Mesothelial cell of epicardium (in vitro differentiated cells): ENCODE measurements at places on chromosomes 12 and 14. TPM values are rescaled to one million over a fixed set of nuclear protein-coding genes. Genes with fewer than 3 reads are reported as not detected.

DNA sequence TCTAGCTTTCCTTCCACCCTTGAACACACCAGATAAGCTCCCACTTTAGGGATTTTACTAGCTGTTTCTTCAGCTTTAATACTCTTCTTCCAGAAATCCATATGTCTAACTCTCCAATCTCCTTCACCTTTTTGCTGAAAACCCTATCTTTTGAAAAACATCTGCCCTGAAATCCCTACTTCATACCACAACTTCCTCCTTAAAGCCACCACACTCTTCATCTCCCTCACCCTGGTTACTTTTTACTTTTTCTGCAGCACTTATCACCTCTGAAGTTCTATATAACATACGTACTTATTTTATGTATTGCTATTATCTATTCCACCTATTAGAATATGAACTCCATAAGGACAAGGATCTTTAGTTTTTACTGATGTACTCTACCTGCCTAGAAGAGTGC is 28.6 kb upstream of the PTPRQ start:
- DNase-seq, result no peak
- H3K27me3 ChIP-seq, result peaks cover 3% of the 10 kb centered on the region
- peaks cover 37% of the 10 kb centered on the region for H3K4me1 ChIP-seq
- no peak overlapping the region for H3K27ac ChIP-seq
- H3K36me3 ChIP-seq, result no peaks in the 10 kb centered on the region

ALKBH2 gene
- 37.3 to 39.6 TPM (median 37.4 TPM) in 3 replicates for total RNA-seq

LRP1-AS gene
- total RNA-seq, result not detected in 3 replicates

INSM2 gene
- not detected in 3 replicates for total RNA-seq

- peaks cover 5% of the 10 kb centered on the region for H3K4me1 ChIP-seq
- DNase-seq, result no peak
- no peaks in the 10 kb centered on the region for H3K36me3 ChIP-seq
- peaks cover 12% of the 10 kb centered on the region for H3K27me3 ChIP-seq
Measured at GRCh38 chr14:97414718-97415098, 617.5 kb downstream of the VRK1 start.

WSCD2 gene
- total RNA-seq, result 0.13 to 0.32 TPM in 2 of 3 replicates, not detected in the other

EIF2S1 gene
- 52.6 to 55.4 TPM (median 54.7 TPM) in 3 replicates for total RNA-seq

DNA sequence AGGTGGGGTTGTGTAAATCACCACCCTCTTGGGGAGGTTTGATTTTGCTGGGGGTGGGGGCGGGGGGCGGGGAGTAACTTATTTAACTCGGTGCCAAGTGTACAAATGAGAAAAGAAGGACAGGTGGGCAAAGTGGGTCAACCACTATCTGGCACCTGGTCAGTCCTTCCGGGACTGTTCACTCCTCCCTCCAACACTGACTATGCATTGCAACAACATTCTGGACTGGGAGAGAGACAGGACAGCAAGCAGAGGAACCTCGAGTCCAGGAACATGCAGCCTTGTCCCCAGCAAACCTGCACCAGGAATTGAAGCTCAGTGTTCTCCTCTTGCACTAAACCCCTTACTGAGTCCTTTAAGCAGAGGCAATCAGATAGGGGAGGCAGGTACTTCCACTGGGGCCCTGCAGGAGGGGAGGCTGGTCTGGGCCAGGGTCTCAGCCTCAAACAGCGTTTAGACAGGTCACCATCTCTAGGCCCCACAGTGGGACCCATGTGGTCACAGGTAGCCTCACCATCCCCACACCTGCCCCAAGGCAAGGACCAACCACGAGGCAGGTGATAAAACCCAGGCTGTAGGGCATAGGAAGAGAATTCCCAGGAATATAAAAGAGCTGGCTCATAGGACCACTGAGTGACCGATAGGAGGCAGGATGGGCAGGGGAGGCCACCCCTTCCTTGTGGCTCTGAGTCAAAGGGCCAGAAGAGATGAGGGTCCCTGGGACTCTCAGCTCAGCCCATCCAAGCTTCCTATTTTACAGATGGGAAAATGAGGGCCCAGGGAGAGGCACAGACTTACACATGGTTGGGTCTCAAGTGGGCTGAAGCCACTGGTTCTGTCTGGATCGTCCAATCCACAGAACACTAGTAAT is 9.8 kb downstream of the CCDC85C start:
- H3K27ac ChIP-seq, result peak overlapping the region; percentile 9
- H3K4me1 ChIP-seq, result peaks cover 47% of the 10 kb centered on the region
- no peaks in the 10 kb centered on the region for H3K27me3 ChIP-seq
- H3K4me3 ChIP-seq, result no peak overlapping the region

FOXG1 gene
- total RNA-seq, result not detected in 3 replicates

- no peaks in the 10 kb centered on the region for H3K36me3 ChIP-seq
- H3K27ac ChIP-seq, result no peak overlapping the region
- H3K27me3 ChIP-seq, result no peaks in the 10 kb centered on the region
- peaks cover 9% of the 10 kb centered on the region for H3K4me1 ChIP-seq
Measured at GRCh38 chr12:65667932-65668331, 156.4 kb upstream of the HMGA2 start.

- H3K27ac ChIP-seq, result peak overlapping the region; percentile 73
- no peak overlapping the region for H3K4me3 ChIP-seq
- H3K4me1 ChIP-seq, result peaks cover 22% of the 10 kb centered on the region
- DNase-seq, result no peak
Measured at GRCh38 chr12:31245822-31246469, 80.0 kb downstream of the SINHCAF start.

TAMALIN gene
- 20.3 to 24.3 TPM (median 22.0 TPM) in 3 replicates for total RNA-seq

PRB2 gene
- not detected in 3 replicates for total RNA-seq

- no peaks in the 10 kb centered on the region for H3K4me1 ChIP-seq
- H3K4me3 ChIP-seq, result no peak overlapping the region
- H3K36me3 ChIP-seq, result no peaks in the 10 kb centered on the region
- DNase-seq, result no peak
- H3K27me3 ChIP-seq, result peaks cover 9% of the 10 kb centered on the region
Measured at GRCh38 chr12:100698518-100698917, 96.1 kb upstream of the ANO4 start.

- no peaks in the 10 kb centered on the region for H3K36me3 ChIP-seq
- no peak for DNase-seq
- H3K27me3 ChIP-seq, result peaks cover 10% of the 10 kb centered on the region
- no peak overlapping the region for H3K27ac ChIP-seq
Measured at GRCh38 chr12:23014749-23015148, 389.8 kb downstream of the ETNK1 start.

DNA sequence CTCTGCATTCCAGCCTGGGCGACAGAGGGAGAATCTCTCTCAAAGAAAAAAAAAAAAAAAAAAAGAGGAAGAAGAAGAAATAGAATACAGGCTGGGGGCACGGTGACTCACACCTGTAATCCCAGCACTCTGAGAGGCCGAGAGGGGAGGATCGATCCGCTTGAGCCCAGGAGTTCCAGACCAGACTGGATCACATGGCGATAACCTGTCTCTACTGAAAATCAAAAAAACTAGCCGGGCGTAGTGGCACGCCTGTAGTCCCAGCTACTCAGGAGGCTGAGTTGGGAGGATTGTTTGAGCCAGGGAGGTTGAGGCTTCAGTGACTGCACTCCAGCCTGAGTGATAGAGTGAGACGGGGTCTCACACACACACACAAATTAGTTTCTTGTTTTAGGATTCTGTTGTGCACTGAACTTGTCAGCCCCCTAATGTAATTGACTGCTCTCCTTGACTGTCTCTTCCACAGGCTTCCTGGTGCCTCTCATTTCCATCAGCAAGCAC is 963 bp upstream of the TINF2 start:
- H3K27ac ChIP-seq, result peak overlapping the region; percentile 100
- H3K27me3 ChIP-seq, result no peaks in the 10 kb centered on the region
- H3K4me1 ChIP-seq, result peaks cover 26% of the 10 kb centered on the region
- H3K4me3 ChIP-seq, result peak overlapping the region; percentile 93
- peaks cover 7% of the 10 kb centered on the region for H3K36me3 ChIP-seq

DNA sequence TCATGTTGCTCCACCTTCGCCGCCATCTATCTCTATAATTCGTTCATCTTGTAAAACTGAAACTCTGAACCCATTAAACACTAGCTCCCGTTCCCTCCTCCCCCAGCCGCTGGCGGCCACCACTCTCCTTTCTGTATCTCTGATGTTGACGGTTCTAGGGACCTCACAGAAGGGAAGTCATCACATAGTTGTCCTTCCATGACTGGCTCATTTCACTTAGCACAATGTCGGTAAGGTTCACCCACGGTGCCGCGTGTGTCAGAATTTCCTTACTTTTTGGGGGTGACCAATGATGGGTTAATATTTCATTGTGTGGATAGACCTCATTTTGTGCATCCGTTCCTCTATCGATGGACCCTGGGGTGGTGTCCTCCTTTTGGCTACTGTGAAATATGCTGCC is 2.0 kb upstream of the CACNA2D4 start:
- no peak overlapping the region for H3K4me3 ChIP-seq
- no peak overlapping the region for H3K27ac ChIP-seq
- H3K36me3 ChIP-seq, result no peaks in the 10 kb centered on the region
- H3K4me1 ChIP-seq, result peaks cover 14% of the 10 kb centered on the region
- no peak for DNase-seq
- no peaks in the 10 kb centered on the region for H3K27me3 ChIP-seq

GRCh38 chr12:80698256-80698655 is 9.2 kb upstream of the MYF6 start:
- DNase-seq, result no peak
- peaks cover 11% of the 10 kb centered on the region for H3K4me1 ChIP-seq
- no peak overlapping the region for H3K27ac ChIP-seq
- H3K27me3 ChIP-seq, result peaks cover 12% of the 10 kb centered on the region
- no peak overlapping the region for H3K4me3 ChIP-seq
- no peaks in the 10 kb centered on the region for H3K36me3 ChIP-seq

DNA sequence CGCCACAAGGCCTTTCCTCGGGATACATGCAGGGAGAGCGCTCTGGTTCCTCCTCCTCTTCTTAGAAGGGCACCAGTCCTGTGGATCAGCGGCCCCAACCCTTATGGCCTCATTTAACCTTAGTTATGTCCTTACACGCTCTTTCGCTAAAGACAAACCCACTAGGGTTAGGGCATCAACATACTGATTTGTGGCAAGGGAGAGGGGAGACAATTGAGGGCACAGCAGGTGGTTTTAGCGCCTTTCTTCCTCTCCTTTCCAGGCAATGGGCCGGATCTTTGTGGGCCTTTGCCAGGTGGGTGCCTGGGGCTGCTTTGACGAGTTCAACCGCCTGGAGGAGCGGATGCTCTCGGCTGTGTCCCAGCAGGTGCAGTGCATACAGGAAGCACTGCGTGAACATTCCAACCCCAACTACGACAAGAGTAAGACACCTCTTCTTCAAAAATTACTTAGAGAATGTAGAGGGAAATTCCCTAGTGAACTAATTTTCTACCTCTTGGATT is 43.6 kb downstream of the DYNC1H1 start:
- H3K27me3 ChIP-seq, result no peaks in the 10 kb centered on the region
- no peak for DNase-seq
- H3K27ac ChIP-seq, result no peak overlapping the region
- H3K4me1 ChIP-seq, result no peaks in the 10 kb centered on the region

DNA sequence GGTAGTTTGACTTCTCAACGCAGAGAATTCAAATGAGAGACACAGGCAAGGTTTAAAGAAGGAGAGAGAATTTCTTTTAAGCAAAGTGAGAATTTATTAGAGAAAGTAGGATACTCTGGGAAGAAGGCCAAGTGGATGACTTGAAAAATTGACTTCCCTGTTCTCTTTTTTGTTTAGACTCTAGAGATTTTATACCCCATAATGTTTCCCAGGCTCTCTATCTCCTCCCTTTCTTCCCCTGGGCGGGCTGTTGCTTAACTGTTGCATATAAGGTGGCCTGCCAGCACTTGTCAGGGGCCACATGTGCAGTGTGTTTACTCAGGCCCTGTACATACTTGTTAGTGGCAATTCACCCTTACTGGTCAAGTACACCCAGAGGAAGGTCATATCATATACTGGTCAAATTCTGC is 403.7 kb downstream of the SLC6A15 start:
- no peaks in the 10 kb centered on the region for H3K27me3 ChIP-seq
- peaks cover 26% of the 10 kb centered on the region for H3K4me1 ChIP-seq
- no peaks in the 10 kb centered on the region for H3K36me3 ChIP-seq

DNA sequence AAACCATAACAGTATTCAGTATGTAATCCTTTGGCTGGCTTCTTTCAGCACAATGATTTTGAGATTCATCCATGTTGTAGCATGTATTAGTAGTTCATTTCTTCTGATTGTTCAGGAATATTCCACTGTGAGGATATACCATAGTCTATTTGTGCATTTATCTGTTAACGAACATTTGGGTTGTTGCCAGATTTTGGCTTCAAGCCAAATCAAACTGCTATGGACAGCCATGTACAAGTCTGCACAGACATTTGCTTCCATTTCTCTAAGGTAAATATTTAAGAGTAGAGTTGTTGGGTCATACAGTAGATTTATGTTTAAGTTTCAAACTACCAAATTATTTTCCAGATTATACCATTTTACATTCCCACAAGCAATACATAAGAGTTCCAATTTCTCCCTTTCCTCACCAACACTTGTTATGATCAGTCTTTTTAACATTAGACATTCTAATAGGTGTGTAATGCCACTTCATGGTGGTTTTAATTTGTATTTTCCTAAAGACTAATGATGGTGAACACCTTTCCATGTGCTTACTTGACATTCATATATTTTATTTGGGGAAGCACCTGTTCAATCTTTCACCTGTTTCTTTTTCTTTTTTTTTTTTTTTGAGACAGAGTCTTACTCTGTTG is 56.6 kb downstream of the ZFYVE21 start:
- H3K36me3 ChIP-seq, result peaks cover 25% of the 10 kb centered on the region
- DNase-seq, result no peak
- H3K27me3 ChIP-seq, result no peaks in the 10 kb centered on the region
- no peak overlapping the region for H3K27ac ChIP-seq
- peaks cover 13% of the 10 kb centered on the region for H3K4me1 ChIP-seq

LUM gene
- 490 to 545 TPM (median 508 TPM) in 3 replicates for total RNA-seq

GRCh38 chr12:57610554-57611107 is 604 bp upstream of the ARHGEF25 start:
- no peak for DNase-seq
- H3K4me1 ChIP-seq, result peaks cover 30% of the 10 kb centered on the region
- H3K27ac ChIP-seq, result peak overlapping the region; percentile 47
- H3K27me3 ChIP-seq, result peaks cover 2% of the 10 kb centered on the region
- peaks cover 33% of the 10 kb centered on the region for H3K36me3 ChIP-seq

SRRM4 gene
- total RNA-seq, result 1.7 to 1.9 TPM (median 1.7 TPM) in 3 replicates

- no peak for DNase-seq
- H3K27me3 ChIP-seq, result no peaks in the 10 kb centered on the region
- no peaks in the 10 kb centered on the region for H3K36me3 ChIP-seq
- peak overlapping the region; percentile 22 for H3K27ac ChIP-seq
- H3K4me3 ChIP-seq, result no peak overlapping the region
Measured at GRCh38 chr12:50618864-50619609, 114.3 kb downstream of the DIP2B start.

- no peaks in the 10 kb centered on the region for H3K36me3 ChIP-seq
- H3K4me3 ChIP-seq, result no peak overlapping the region
- no peak for DNase-seq
Measured at GRCh38 chr12:57433370-57433769, 1.2 kb upstream of the INHBC start.
